Kidney (tissue), 22 donors: ENCODE measurements at places on chromosomes 7 and 10.
A peak's percentile ranks its signal among the peaks of the same experiment; 100 is the strongest.

DNA sequence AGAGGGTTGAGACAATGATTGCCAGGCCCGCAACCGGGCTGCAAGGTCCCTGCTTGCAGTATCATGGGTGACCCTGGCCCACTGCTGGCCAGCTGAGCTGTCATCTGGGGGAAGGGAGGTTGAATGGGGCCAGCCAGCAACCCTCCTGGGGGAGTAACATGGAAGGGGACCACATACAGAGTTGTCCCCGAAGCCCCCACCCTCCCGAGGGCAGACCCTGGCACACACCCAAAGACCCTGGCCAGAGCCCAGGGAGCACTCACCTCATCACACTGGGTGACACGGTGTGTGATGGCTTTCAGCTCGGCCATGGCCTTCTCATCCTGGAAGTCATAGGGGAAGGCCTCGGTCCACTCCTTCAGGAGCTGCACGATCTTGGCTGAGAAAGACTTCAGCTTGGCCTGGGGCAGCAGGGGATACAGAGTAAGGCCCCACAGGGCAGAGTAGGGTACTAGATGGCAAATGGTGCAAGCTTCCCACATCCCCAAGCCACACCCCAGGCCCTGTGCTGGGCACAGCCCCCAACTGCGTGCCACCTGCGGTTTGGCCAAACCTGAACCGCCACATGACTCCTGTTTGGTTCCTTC lies 63.4 kb downstream of the CSGALNACT2 start:
- no peak for DNase-seq

GRCh38 chr7:17599733-17600339 lies 301.4 kb downstream of the AHR start:
- no peak for DNase-seq

- DNase-seq, result no peak
Measured at GRCh38 chr7:125057963-125058362, 128.3 kb upstream of the POT1 start.

- peak; percentile 1 for DNase-seq
Measured at GRCh38 chr10:111475720-111476119, 398.9 kb downstream of the ADRA2A start.

DNA sequence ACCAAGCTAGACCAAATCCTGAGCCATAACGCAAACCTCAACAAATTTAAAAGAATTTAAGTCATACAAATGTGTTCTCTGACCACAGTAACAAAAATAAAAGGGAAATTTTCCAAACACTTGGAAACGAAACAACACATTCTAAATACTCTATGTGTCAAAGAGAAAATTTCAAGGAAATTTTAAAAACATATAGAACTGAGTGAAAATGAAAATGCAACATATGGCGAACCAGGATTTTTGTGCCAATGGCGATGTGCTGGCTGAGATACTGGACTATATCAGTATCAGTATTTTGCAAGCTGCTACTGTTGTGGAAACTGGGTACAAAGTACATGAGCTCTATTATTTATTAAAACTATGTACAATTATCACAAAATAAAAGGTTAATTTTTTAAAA lies 34.1 kb downstream of the KNDC1 start:
- no peak for DNase-seq

DNA sequence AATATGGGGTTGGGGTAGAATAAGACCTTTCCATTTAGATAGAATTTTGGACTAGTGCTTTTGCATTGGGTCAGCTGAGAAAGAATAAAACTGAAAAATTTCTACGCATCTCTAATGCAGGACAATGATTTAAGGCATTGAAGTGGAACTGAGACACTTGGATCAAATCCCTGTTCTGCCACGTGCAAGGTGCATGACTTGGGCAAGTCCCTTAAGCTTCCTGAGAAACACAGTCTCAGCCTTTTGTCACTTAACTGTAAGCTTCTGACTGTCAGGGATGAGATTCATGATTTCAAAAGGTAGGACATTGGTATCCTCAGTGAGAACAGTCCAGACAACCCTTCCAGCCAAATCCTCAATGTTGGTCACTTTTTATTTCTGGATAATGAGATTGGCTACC lies 59.2 kb downstream of the ENTPD1 start:
- no peak for DNase-seq

DNA sequence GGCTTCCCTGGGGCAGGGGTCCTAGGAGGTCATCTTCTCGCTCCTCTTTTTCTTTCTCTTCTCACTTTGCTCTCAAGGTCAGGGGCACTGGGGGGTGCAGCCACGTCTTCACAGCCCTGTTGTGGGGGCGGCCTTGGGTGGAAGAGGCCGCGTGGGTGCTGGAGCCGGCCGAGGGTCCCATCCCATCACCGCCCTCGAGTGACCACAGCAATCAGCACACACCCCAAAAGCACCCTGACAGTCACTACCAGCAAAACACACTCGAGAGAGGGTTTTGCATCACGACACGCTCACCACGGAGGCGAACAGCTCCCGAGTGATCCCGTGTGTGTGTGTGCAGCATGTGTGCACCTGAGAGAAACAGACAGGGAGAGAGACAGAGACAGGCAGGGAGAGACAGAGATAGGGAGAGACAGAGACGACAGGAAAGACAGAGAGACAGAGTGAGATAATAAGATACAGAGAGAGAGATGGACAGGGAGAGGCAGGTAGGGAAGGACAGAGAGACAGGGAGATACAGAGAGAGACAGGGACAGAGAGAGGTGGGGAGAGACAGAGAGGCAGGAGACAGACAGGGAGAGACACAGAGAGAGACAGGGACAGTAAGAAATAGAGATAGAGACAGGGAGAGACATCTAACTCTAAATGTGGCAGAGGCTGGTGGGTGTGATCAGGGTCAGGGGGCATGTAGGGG lies 100.9 kb downstream of the WDR37 start:
- DNase-seq, result no peak

GRCh38 chr7:38323156-38323555 lies 49.7 kb upstream of the TARP start:
- DNase-seq, result no peak

DNA sequence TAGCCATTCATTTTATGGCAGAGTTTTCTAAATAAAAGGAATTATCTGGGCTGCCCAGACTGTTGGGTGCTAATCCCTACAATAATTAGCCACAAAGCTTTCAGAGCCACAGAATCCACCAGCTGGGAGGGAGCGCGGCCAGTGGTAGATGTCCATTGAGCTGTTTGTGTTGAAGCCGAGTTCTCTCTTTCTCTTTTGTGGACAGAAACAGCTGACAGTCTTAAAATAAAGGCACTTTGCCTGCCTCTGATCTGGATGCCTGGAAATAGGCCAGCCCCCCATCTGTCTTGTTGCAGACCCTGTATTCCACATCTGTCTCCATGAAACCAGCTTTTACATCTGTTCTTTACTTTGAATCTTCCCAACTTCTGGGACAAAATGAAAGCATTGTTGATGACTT lies 66.1 kb downstream of the MTPN start:
- peak; percentile 52 for DNase-seq

GRCh38 chr10:30812018-30812851 lies 182.7 kb upstream of the LYZL2 start:
- DNase-seq, result no peak

- DNase-seq, result no peak
Measured at GRCh38 chr7:80916770-80917741, 1.8 kb downstream of the SEMA3C start.

DNA sequence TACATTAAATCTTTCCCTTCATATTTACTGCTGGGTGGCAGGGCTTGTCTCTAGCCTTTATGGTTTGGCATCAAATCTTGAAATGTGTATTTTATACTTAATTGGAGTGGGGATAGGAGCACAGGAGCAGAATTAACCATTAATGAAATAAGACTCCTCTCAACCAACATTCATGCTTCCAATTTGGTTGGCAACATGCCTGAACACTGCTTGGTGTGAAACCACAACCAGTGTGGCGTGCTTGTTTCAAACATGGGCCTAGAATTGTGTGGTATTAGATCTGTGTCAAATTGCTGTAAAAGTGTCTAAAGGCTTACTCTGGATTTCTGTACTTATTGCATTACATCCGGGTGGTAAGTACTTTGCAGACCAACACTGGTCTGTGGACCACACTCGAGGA lies 25.1 kb upstream of the VPS41 start:
- DNase-seq, result no peak

DNA sequence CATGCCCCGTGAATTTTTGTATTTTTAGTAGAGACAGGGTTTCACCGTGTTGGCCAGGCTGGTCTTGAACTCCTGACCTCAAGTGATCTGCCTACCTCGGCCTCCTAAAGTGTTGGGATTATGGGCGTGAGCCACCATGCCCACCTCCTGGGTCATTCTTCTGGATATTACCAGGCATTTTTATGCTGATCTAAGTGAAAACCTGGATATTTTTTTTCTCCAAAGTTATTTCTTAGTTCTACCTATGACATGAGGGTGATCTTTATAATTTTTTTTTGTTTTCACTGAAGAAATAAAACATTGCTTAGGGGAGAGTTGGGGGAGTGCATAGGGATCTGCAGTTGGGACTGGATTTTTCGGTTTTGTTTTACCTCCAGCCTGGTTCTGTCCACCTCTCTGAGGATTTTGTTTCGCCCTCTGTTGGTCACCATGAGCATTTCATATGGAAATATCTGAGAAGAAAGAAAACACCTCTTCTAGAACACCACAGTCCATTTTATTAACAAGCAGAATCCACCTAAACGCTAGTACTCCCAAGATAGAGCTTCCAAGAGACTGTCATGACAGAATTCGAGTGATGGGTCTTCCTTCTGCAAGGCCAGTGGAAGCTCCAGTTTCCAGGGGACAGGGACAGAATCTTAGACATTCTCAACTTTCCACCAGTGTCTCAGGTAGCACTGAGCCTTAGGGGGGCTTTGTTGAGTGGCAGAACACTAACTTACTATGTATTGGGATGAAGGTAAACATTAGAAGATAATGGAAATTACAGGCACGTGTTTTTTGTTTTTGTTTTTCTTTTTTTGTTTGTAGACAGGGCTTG lies 33.4 kb upstream of the AFAP1L2 start:
- no peak for DNase-seq

- peak; percentile 95 for DNase-seq
Measured at GRCh38 chr10:97334370-97335175, at the start of gene FRAT2. FRAT2 (minus strand) TSS chr10:97334729; CDS start chr10:97334572, 157 bp downstream.

DNA sequence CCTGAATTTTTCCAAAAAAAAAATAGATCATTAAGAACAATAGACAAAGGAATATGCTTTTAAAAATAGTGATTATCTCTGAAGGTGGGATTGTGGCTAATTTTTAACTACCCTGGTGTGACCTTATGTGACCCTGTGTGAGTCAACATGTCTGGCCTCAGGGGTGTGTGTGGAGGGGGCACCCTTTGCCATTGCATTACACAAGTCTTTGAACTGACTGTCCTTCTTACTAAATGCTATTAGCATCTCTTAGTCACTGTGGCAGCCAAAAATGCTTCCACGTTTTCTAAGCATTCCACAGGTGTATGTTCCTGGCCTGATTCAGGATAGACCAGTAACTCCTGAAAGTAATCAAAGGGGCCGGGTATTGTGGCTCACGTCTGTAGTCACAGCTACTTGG lies 175.4 kb downstream of the MGMT start:
- DNase-seq, result no peak

- DNase-seq, result no peak
Measured at GRCh38 chr10:12973149-12973718, 28.3 kb downstream of the CCDC3 start.

DNA sequence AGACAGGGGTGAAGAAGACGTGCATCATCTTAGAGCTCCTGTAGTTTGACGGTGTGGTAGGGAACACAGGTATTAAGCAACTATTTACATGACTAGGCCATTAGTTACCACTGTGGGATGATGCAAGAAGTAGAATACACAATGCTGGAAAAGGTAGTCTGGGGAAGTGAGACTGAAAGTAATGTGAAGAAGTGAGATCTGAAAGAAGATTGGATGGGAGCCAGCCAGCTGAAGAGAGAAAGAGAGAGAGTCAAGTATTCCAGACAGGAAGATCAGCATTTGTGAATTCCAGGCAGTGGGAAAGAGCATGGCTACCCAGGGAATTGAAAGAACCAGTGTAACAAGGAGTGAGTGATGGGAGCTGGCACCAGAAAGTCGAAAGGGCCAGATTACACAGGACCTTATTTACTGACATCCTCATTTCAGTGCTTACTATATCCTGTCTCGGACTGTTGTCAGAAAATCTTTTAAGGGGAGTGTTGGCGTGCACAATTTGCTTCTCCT lies 4.0 kb upstream of the CFAP58 start:
- no peak for DNase-seq

GRCh38 chr10:76291885-76292284 lies 860.5 kb downstream of the LRMDA start:
- no peak for DNase-seq

GRCh38 chr7:79968077-79968648 lies 166.5 kb upstream of the GNAI1 start:
- no peak for DNase-seq

GRCh38 chr7:139521439-139521838 lies 2.0 kb upstream of the CLEC2L start:
- no peak for DNase-seq

GRCh38 chr10:87721781-87722180 lies 62.1 kb downstream of the PAPSS2 start:
- no peak for DNase-seq

GRCh38 chr7:137870684-137871083 lies 23.9 kb upstream of the DGKI start:
- DNase-seq, result no peak

DNA sequence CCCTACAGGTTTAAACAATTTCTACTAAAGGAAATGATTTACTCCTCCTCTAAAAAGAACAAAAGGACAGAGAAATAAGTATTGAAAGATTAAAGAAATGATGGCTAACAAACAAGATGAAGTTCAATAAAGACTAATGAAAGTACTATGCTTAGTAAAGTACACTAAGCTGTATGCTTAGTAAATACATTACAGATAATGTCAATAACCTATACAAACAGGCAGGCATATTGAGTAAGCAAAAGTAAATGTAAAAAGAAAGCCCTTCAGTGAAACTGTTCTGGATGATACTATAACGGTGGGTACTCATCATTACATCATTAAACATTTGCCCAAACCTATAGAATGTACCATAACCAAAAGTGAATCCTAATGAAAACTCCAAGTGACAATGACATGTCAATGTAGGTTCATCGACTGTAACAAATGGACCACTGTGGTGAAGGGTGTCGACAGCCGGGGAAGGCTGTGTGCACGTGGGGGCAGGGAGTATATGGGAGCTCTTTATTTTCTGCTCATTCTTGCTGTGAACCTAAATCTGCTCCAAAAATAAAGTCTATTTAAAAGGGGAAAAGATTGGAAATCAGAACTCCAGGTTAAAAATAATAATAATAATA lies 34.0 kb downstream of the CYTH3 start:
- DNase-seq, result no peak
